Stimulated activated CD4-positive, alpha-beta T cell treated with anti-CD3 and anti-CD28 coated beads, Interleukin-2, amount 100 ng/mL, for 4 hours (primary cell): ENCODE measurements at places on chromosomes 16 and 17.
A peak's percentile ranks its signal among the peaks of the same experiment; 100 is the strongest.

GRCh38 chr16:48197294-48197693, 41.5 kb upstream of the ABCC12 start:
- no peak for DNase-seq

- no peak for DNase-seq
Observed at GRCh38 chr17:66923886-66924285, 40.6 kb upstream of the CACNG4 start.

- DNase-seq = no peak
Observed at GRCh38 chr16:13148836-13149235, 247.4 kb downstream of the SHISA9 start.

DNA sequence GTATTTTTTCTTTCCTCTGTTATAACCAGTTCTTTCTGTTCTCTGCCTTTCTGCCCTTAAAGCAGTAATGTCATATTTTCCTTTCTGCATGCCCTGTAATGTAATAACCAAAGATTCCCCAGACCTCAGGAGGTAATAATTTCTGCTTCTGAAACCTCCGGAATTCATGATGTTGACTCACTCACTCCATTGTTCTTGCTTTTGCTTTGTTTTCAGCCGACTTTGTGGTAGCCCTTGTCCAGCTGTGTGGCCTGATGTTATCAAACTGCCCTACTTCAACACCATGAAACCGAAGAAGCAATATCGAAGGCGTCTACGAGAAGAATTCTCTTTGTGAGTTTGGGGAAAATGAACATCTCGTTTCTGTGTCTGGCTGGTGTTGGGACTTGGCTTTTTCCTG, 55.9 kb downstream of the CDK12 start:
- DNase-seq = no peak

DNA sequence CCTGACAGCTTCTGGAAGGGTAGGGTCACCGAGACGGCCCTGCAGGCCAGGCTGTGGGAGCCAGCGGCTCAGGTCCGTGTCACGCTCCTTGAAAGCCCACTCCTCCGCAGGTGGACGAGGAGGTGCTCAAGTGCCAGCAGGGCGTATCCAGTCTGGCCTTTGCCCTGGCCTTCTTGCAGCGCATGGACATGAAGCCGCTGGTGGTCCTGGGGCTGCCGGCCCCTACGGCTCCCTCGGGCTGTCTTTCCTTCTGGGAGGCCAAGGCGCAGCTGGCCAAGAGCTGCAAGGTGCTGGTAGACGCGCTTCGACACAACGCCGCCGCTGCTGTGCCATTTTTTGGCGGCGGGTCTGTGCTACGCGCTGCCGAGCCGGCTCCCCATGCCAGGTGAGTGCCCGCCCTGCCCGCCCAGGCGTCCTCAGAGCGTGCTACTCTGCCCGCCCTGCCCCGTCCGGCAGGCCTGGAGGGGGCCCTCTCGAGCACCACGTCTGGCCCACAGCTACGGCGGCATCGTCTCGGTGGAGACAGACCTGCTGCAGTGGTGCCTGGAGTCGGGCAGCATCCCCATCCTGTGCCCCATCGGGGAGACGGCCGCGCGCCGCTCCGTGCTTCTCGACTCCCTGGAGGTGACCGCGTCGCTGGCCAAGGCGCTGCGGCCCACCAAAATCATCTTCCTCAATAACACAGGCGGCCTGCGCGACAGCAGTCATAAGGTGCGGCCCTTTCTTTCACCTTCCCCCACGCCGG, 1.3 kb downstream of the NAGS start:
- DNase-seq = no peak

GRCh38 chr17:57880086-57880456, 30.2 kb upstream of the MRPS23 start:
- DNase-seq = peak; percentile 30

- no peak for DNase-seq
Observed at GRCh38 chr16:85539629-85540291, 73.4 kb upstream of the GSE1 start.

- no peak for DNase-seq
Observed at GRCh38 chr16:52498328-52499059, 48.4 kb downstream of the TOX3 start.

GRCh38 chr17:81927152-81927652, 333 bp downstream of the MAFG start:
- DNase-seq = peak; percentile 38

GRCh38 chr16:2912330-2913199, 834 bp downstream of the FLYWCH1 start:
- no peak for DNase-seq

DNA sequence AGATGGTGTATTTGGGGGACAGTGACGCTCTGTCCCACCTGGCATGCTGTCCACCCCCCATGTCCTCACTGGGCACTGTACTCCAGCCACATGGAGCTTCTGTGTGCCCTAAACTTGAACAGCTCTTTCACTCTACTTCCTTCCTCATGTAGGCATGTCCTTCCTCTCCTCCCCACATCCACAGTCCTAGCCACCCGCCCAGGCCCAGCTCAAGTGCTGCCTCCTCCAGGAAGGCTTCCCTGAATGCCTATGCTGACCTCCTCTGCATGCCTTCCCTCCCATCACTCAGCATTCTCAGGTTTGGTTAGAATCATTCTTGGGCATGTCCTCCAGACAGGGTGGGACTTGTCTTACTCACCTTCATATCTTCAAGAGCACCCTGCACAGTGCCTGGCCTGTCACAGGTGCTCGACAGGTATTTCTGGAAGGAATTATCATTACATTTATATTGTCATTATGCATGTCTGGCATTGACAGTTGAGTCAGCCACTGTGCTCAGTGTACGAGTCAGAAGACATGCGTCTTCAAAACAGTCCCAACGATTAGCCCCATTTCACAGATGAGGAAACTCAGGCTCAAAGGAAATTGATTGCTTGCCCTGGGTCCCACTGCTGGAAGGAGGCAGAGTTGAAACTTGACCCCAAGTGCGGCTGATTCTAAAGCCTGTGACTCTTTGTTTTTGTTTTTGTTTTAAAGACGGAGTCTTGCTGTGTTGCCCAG, 42.1 kb upstream of the TOB1 start:
- DNase-seq = no peak

GRCh38 chr17:64480951-64481350, 15.9 kb downstream of the POLG2 start:
- DNase-seq = no peak

DNA sequence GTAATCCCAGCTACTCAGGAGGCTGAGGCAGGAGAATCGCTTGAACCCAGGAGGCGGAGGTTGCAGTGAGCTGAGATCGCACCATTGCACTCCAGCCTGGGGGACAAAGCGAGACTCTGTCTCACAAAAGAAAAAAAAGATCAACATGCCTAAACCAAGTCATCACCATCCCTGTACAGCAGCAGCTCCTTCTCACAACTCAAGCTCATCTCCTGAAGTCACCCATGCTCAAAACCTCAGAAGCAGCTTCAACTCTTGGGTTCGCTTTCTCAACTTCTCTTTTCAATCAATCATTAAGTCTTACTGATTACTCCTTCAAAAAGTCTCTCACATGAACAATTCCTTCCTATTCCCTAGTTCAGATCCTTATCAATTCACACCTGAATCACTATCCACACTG, 31.3 kb downstream of the PHLPP2 start:
- DNase-seq = no peak

DNA sequence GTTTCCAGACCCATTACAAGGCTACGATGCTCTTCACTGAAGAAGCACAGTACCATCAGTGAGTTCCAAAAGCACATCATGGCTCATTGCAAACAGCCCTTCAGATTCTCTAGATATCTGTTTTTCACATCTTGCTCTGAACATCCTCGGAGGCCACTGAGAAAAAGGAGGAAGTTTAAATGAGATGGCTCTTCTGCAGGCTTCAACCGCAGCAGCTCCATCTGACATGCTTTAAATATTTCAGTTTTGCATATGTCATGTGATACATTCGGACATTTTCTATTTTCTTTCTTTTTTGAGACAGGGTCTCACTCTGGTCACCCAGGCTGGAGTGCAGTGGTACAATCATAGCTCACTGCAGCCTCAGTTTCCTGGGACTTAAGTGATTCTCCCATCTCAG, 396.8 kb downstream of the NPIPA8 start:
- no peak for DNase-seq

GRCh38 chr17:17448076-17448475, 28.7 kb upstream of the MED9 start:
- no peak for DNase-seq

- DNase-seq = no peak
Observed at GRCh38 chr16:2773188-2773968, 3.7 kb downstream of the ELOB start.

GRCh38 chr16:57592591-57593003, 35.8 kb upstream of the ADGRG1 start:
- no peak for DNase-seq

- DNase-seq = no peak
Observed at GRCh38 chr17:48244814-48245213, 137.2 kb downstream of the SNX11 start.

DNA sequence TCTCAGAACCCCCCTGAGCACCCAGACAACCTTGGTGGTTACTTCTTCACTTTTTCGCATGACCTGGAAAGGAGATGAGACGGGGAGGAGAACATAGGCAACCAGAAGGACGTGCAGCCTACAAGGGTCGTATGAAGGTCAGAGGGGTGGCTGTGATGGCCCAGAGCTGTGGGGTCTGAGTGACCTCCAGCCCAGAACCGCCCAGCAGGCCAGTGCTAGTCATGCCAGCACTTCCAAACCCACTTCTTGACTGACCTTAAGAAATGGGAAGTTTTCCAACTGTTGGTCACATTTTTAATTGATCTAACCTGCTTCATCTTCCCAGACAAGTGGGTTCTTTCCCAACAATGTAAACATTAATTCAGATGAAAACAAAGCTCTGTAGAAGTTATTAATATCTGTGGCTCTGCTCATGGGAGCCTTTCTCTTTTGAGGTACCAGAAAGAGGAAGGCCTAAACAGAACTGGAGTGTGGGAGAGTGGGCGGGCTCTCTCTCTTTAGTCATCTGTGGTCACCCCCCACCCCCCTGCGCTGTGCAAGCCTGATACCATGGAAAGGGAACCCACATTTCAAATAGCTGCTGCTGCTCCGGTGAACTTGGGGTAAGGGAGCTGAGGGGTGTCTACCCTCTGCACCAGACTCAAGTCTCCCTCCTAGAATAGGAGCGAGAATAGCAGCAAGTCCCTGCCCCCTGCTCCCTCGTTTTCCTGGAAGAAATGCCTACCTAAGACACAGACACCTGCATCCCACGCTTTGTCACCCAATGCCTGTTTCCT, 101.6 kb downstream of the RAB11FIP4 start:
- DNase-seq = peak; percentile 77

DNA sequence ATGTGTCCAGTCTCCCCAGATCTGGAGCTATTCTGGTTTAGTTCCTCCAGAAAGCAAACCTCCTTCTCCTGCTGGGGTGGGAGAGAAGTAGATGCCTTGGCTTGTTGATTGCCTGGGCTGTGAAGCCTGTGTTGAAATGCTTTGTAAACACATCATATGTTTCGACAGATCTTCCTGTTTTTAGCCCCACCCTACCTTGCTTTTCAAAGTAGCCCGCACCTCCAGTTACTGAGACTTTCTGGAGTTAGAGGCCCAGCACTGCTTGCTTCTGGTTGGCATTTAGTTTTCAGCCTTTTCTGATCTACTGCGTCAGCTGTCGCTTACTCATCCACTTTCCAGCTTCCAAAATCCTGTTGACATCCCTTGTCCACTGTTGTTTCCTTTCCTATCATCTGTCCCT, 17.9 kb upstream of the NDEL1 start:
- DNase-seq = no peak

DNA sequence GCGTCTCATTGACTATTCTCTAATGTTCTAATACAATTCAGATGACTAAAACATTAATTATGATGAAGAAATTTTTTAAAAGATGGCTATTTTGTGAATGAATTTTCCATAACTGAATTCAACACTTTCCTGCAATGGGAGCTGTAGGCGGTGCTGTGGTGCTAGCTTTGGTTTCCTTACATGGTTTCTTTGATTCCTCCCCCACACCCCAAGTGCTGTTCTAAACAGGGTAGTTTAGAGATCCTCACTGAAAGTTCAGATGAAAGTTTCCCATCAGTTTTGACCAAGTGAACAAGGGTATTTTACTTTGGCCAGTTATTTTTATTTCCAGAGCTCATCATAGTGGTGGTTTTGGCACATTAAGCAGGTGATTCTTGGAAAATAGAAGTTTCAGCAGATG, 26.0 kb upstream of the MRC2 start:
- DNase-seq = no peak

- DNase-seq = no peak
Observed at GRCh38 chr17:19713462-19713861, 2.9 kb downstream of the SLC47A2 start.

- DNase-seq = no peak
Observed at GRCh38 chr16:87948119-87948545, 3.1 kb upstream of the BANP start.

- no peak for DNase-seq
Observed at GRCh38 chr17:37813751-37814150, 68.9 kb upstream of the HNF1B start.

- no peak for DNase-seq
Observed at GRCh38 chr17:60767744-60768308, 90.2 kb downstream of the BCAS3 start.

DNA sequence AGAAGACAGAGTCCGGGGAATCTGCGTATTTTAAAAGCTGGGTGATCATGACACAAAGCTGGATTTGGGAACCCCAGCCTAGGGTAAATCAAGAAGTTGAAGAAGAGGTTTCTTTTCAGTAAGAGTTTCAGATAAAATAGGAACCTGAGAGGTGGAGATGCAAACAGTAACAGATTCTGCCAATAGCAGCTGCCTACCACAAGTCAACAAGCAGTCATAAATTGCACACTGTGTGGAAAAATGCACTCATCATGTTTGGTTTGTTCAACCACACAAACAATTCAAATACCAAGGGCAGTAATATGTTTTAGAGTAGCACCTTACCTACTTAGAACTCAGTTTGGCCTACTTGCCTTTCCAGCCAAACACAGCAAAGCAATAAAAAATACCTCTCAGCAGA, 14.0 kb downstream of the MYO1D start:
- no peak for DNase-seq

- no peak for DNase-seq
Observed at GRCh38 chr16:26051063-26051462, 359.3 kb downstream of the HS3ST4 start.
